ENCODE measurements at places on chromosomes 2 and 18. TPM values are rescaled to one million over a fixed set of nuclear protein-coding genes. Genes with fewer than 3 reads are reported as not detected.

- DNase-seq: no peak
Measured at GRCh38 chr2:68845043-68845442, 26.2 kb downstream of the BMP10 start.

DNA sequence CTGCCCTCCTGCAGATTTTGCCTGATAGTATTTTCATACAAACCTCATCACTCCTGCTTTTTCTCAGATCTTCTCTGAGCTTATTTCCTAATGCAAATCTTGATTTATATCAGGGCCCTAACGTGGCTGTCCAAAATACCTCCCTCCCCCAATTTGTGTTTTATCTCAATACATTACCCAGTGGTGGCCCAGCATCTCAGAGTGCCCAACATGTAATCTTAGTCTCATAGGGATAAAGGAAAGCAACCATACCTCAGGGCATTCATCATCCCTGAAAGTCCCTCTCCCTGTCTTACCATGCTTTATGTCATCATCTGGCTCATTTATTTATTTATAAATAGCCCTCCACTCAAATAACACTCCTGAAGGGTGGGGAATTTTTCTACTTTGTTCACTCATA lies 135.3 kb downstream of the SLC8A1 start:
- DNase-seq: no peak

The STK11IP gene
- total RNA-seq: 45.7 TPM

GRCh38 chr2:64624108-64624610 lies 29.6 kb downstream of the SERTAD2 start:
- no peak for DNase-seq

The IL1B gene
- 1.3 TPM for total RNA-seq

GRCh38 chr2:126463892-126464674 lies 191.9 kb upstream of the GYPC start:
- no peak for DNase-seq

The STPG4 gene
- total RNA-seq: 0.32 TPM

The CYRIA gene
- total RNA-seq: not detected

The SP110 gene
- total RNA-seq: 118 TPM

GRCh38 chr2:18362696-18363095 lies 197.8 kb downstream of the RDH14 start:
- DNase-seq: no peak

DNA sequence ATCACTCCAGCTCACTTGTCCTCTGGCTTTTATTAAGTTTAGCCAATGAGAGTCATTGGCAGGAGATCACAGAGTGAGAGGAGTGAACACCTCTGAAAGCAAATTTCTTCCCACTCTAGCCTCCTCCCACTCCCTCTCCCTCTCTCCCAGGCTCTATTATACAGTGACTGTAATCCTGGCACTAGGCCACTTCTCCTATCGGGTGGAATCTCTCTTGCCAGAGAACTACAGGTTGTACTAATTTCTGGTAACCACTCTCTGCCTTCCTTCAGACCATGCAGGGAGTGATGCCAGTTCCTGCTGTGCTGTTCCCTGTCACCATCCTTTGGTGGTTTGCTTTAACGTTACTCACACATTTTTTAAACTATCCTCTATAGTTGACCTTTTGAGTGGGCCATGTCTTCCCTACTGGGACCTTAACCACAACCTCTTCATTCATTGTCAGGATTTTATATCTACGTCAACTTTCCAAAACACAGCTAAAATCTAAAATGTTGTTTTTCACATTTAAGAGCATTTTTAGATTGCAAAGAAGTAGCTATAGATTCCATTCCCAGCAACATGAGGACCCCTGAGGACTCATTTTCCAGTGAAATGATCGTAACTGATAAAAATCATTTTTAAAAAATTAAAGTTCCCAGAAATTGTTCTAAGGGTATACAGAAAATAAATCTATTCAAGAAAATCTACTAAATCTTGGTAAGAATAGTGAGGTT lies 217.1 kb downstream of the MREG start:
- no peak for DNase-seq

DNA sequence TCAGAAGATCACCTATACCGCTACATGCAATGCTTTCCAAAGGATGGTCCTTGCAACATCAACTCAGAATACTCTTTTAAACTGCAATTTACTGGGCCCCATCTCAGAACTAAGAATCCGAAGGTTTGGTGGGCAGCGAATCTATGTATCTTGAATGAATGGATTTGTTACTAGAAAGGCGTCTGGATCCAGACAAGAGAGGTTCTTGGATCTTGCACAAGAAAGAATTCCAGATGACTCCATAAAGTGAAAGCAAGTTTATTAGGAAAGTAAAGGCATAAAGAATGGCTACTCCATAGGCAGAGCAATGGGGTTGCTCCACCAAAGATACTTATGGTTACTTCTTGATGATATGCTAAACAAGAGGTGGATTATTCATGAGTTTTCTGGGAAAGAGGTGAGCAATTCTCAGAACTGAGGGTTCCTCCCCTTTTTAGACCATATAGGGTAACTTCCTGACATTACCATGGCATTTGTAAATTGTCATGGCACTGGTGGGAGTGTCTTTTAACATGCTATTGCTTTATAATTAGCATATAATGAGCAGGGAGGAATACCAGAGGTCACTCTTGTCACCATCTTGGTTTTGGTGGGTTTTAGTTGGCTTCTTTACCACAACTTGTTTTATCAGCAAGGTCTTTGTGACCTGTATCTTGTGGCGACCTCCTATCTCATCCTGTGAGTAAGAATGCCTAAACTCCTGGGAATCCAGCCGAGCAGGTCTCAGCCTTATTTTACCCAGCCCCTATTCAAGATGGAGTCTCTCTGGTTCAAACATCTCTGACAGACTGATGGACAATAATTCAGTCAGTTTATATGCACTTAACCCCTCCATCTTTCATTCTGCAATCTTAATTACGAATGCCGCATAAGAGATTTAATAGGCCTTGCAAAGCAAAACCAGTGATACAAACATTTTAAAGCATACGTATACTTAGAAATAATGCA lies 7.5 kb upstream of the RMDN2 start:
- no peak for DNase-seq

All from CD4-positive, CD25-positive, alpha-beta regulatory T cell (primary cell).